ENCODE measurements at places on chromosomes 12 and 14. TPM values are rescaled to one million over a fixed set of nuclear protein-coding genes. Genes with fewer than 3 reads are reported as not detected.

TAS2R14 gene
- total RNA-seq = 5.2 TPM

ASCL1 gene
- not detected for total RNA-seq

TBC1D30 gene
- 0.98 TPM for total RNA-seq

CISTR gene
- not detected for total RNA-seq

DLK1 gene
- total RNA-seq = 0.09 TPM
